Cardiac muscle cell (in vitro differentiated cells and primary cell): ENCODE measurements at places on chromosomes 6 and 20. TPM values are rescaled to one million over a fixed set of nuclear protein-coding genes. Genes with fewer than 3 reads are reported as not detected.

SPINT3 gene
- not detected in 2 replicates for total RNA-seq

TULP4 gene
- 92.8 and 118 TPM in 2 replicates for total RNA-seq

F13A1 gene
- 0.63 and 2.4 TPM in 2 replicates for total RNA-seq

OOEP gene
- total RNA-seq: not detected in 2 replicates

PI16 gene
- total RNA-seq: 0.07 TPM in 1 of 2 replicates, not detected in the other

NOTCH4 gene
- total RNA-seq: 5.0 and 5.4 TPM in 2 replicates

CRISP3 gene
- total RNA-seq: not detected in 2 replicates
